ENCODE measurements at places on chromosomes 16 and 17.

DNA sequence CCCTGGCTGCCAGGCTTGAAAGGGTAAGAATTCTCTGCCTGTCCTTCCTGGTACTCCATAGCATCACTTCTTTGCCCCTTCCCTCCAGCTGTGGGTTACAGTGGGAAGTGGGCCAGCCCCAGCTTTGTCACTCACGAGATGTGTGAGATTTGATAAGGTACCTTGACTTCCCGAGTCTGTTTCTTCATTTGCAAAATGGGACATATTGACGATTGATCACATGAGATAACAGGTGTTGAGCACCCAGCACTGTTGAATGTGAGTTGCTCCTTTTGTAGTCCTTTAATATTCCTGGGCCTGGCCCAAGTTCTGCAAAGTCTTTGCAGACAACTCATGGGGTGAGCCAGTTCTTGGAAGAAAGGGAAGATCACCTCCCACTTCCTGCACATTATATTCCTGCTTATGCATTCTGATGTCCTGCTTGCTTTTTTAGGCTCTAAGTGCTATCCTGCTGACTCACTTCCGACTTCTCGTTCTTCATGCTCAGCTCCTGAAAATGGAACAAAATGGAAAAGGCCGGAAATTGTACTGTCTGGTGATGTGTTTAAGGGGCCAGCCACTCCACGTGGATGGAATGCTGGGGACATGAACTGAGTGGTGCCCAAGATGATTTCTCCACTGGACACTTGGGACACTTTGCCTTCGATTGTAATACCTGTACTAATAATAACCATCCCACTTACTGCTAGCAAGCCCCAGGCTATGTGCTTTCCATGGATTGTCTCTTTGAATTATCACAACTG, 8.3 kb upstream of the NLK start:
- DNase-seq: no peak

GRCh38 chr17:48791128-48792032, 25.6 kb downstream of the TTLL6 start:
- peak; percentile 80 for DNase-seq

- DNase-seq: no peak
Measured at GRCh38 chr17:80822700-80823410, 168.8 kb upstream of the CHMP6 start.

DNA sequence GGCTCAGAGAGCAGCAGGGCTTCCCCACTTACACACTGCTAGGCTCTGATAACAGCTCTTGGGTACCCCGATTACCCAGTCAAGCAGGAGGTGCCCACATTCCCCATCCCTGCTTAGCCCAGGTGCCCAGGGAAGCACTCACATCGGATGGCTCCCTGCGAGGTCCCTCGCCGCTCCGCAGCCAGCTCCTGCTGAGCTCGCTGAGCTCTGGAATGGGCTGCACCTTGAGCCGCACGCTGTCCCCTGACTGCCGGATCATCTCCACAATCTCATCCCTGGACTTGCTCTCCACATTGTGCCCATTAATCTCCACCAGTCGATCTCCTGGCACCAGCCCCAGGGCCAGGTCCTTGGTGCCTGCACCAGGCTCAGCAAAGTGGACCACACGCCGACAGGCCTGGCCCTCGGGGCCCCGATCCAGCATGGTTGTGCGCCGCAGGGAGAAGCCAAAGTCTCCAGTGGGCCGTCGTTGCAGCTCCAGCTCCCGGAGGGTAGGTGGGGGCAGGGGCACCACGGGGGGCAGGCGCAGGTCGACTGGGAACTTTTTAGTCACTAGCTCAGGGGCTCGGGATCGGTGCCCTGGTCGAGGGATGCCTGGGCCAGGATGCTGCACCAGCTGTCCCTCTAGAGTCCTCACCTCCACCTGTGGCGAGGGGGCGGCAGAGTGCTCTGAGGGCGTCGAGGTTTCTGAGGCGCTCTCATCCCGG, 14.2 kb downstream of the MYO18A start:
- DNase-seq: no peak

- no peak for DNase-seq
Measured at GRCh38 chr17:40364121-40364861, at the start of gene GJD3. GJD3 (minus strand) TSS chr17:40364737; CDS start chr17:40363815, 922 bp downstream.

GRCh38 chr17:82940226-82941020, 100.6 kb upstream of the ZNF750 start:
- no peak for DNase-seq

DNA sequence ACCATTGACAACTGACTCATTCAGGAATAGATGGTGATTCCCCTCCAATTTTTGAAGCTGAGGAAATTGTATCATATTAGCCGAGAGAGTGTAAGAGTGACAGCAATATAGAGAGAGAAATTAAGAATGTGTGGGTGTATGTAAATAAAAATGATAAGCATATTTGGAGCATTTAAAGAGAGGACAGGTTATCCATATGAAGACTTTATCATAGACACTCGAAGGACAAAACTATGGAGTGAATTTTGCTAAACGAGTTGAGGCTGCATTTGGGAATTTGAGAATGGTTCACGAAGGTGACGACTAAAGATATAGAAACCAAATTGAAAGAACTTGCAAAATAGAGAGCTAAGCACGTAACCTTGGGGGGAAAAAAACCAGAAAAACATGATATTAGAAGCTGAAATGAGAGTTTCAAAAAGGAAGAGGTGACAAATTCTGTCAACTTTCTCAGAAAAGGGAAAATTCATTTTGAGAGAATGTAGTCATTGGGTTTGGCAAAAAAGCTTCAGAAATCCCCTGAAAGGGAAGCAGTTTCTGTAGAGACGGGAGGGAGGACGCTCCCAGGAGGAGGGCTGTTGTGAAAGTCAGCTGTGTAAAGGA, 129.7 kb downstream of the KCNJ2 start:
- no peak for DNase-seq

GRCh38 chr17:44307387-44308186, 814 bp upstream of the RUNDC3A start:
- DNase-seq: peak; percentile 74

DNA sequence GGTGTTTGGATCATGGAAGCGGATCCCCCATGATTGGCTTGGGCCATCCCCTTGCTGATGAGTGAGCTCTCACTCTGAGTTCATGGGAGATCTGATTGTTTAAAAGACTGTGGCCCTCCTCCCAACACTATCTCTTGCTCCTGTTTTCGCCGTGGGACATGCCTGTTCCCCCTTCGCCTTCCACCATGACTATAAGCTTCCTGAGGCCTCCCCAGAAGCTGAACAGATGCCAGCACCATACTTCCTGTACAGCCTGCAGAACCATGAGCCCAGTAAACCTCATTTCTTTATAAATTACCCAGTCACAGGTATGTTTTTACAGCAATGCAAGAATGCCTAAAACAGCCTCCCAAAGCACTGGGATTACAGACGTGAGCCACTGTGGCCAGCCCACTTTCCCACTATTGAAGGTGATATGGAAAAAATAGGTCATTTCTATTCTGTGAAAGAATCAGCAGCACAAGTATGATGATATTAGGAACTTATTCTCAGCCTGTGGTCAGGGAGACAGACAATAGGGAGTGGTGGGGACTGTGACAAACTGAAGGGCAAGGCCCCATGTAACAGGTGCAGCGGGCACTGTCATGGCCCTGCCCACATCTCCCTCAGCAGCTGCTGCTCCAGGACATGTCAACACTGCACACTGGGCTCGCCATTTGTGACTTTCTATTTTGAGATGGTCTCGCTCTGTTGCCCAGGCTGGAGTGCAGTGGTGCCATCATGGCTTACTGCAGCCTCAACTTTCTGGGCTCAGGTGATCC, 33.7 kb upstream of the LITAF start:
- DNase-seq: no peak

DNA sequence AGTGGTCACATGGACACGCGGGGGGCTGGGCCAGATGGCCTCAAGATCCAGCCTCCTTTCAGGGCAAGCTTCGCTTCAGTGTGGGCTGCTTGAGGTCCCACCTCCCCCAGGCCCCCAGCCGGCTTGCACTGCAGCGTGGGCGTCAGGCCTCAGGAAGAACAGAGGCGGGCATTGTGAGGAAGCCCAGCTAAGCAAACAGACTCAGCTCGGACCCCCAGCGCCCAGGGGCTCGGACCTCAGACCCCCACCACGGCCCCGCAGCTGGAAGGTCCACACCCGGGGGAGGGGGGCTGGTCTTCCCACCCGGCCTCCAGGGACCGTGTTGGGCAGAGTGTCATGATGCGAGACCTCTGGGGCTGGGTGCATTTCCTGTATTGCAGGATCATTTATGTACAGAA, 24.7 kb upstream of the ZNF469 start:
- no peak for DNase-seq
